ENCODE measurements at places on chromosomes 3 and 15. TPM values are rescaled to one million over a fixed set of nuclear protein-coding genes. Genes with fewer than 3 reads are reported as not detected.

DNA sequence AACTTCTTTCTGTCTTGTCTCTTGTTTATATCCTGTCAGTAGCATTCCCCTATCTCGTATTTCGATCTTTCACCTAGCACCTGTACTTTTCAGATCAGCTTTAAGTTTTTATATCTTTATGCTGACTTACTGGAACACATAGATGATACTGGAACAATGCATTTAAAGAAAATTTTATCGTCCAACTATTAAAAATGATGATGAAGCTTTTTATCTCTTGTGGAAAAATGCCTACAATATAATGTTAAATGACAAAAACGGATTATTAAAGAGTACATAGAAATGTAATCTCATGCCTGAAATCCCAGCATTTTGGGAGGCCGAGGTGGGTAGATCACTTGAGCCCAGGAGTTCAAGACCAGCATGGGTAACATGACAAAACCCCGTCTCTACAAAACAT, 139.5 kb downstream of the ZPLD1 start:
- no peak for DNase-seq

DNA sequence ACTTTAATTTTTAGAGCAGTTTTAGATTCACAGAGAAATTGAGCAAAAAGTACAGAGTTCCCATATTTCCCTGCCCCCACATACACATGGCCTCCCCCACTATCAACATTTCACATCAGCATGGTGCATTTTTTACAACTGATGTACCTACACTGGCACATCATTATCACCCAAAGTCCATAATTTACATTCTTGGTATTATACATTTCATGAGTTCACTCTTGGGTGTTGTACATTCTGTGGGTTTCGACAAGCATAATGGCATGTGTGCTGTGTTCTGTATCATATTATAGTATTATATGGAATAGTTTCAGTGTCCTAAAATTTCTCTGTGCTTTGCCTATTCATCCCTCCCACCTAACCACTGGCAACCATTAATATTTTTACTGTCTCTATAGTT, 419.8 kb upstream of the THBS1 start:
- DNase-seq = no peak

GRCh38 chr15:63172851-63173451, 15.7 kb upstream of the RPS27L start:
- DNase-seq = no peak

GRCh38 chr3:43958005-43958770, 267.4 kb downstream of the ABHD5 start:
- no peak for DNase-seq

GRCh38 chr15:25849157-25849921, 13.8 kb downstream of the ATP10A start:
- DNase-seq = no peak

- no peak for DNase-seq
These were observed 47.1 kb downstream of the PDIA5 start for GRCh38 chr3:123113889-123114450.

Gene CFAP100
- not detected for total RNA-seq

Measured in left colon (tissue), 2 donors.